Thoracic aorta (tissue), 2 donors: ENCODE measurements at places on chromosomes 5 and 9. TPM values are rescaled to one million over a fixed set of nuclear protein-coding genes. Genes with fewer than 3 reads are reported as not detected.

DNA sequence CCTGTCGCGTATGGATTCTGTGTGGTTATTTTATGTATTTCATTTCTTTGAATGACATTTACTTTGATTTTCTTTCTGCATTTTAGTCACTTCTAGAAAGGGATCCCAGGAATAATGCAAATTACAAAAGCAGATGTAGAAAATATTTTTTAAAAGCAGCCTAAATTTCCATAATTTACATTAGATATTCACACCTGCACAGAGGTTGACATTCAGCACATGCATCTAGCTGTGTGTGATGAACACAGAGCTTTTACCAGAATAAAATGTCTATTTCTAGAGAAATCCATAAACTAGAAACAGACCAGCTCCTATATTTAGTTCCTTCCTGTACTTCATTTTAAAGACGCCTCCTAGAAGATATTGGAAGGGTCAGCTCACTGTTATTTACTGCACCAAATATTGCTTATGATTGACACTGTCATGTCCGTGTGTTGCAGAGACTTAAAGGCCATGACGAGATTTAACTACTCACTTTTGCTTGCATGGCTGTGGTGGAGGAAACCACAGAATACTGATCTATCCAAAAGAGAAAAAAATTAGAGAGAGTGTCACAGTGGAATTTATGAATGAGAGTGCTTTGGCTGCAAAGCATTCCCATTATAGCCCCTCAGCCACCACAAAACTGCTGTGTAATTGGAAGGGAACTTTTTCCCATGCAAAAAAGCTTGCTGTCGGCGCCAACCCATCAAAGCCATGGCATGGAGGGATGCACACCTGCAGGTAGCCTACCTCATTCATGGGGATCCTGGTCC lies 58.1 kb downstream of the EBF1 start:
- DNase-seq: no peak

- no peak for DNase-seq
Observed at GRCh38 chr5:115267617-115268016, 4.9 kb upstream of the PGGT1B start.

GRCh38 chr5:65073250-65073661 lies 304.5 kb downstream of the CWC27 start:
- DNase-seq: no peak

DNA sequence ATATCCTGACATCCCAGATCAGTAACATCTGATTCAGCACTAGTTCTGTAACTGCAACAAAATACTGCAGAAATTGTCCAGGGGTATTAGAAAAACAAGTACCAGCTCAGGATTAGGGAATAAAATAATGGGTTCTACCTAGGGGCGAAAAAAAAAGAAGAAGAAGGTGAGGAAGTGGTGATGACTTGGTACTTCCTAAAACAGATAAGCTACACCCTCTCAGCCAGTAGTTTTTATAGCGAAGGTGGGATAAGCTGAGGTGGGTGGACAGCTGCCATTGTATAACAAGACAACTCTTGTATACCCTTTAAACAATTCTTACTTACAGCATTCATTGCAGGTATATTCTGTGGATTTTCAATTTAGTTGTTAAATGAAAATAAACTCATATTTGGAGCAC lies 19.1 kb downstream of the RAPGEF6 start:
- no peak for DNase-seq

GRCh38 chr9:18910916-18911315 lies 122.1 kb downstream of the SAXO1 start:
- DNase-seq: no peak

- no peak for DNase-seq
Observed at GRCh38 chr5:38899936-38900335, 54.1 kb downstream of the OSMR start.

GRCh38 chr9:95947118-95947517 lies 71.6 kb downstream of the ERCC6L2 start:
- no peak for DNase-seq

- DNase-seq: no peak
Observed at GRCh38 chr9:116689486-116690032, 2.5 kb downstream of the TRIM32 start.

GRCh38 chr5:32071351-32071944 lies 102.7 kb downstream of the GOLPH3 start:
- DNase-seq: no peak

Gene IL13
- not detected for total RNA-seq

Gene IL4
- total RNA-seq: not detected

Gene TAF11L5
- not detected for total RNA-seq

Gene FABP6
- total RNA-seq: not detected

Gene FOXD4L3
- not detected for total RNA-seq
